ENCODE measurements at places on chromosomes 7 and 10.

- no peak for DNase-seq
Measured at GRCh38 chr7:25454562-25455041, 226.3 kb upstream of the NPVF start.

- no peak for DNase-seq
Measured at GRCh38 chr7:77202481-77202976, 2.9 kb upstream of the FGL2 start.

DNA sequence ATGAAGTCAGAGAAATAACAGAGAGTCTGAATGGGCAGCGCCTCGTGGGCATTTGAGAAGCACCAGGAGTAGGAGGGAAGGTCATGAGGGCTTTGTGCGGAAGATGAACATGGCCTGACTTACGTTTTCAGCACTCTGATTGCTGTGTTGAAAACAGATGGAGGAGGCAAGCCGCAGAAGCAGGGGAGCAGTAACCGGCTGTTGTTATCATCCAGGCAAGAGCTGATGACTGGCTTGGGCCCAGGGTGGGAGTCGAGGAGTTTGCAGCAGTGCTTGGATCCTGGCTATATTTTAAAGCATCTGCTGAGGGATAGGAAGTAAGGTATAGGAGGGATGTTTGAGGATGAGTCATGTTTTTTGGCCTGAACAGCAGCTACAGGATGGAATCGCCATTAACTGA, 12.7 kb upstream of the PDLIM1 start:
- no peak for DNase-seq

DNA sequence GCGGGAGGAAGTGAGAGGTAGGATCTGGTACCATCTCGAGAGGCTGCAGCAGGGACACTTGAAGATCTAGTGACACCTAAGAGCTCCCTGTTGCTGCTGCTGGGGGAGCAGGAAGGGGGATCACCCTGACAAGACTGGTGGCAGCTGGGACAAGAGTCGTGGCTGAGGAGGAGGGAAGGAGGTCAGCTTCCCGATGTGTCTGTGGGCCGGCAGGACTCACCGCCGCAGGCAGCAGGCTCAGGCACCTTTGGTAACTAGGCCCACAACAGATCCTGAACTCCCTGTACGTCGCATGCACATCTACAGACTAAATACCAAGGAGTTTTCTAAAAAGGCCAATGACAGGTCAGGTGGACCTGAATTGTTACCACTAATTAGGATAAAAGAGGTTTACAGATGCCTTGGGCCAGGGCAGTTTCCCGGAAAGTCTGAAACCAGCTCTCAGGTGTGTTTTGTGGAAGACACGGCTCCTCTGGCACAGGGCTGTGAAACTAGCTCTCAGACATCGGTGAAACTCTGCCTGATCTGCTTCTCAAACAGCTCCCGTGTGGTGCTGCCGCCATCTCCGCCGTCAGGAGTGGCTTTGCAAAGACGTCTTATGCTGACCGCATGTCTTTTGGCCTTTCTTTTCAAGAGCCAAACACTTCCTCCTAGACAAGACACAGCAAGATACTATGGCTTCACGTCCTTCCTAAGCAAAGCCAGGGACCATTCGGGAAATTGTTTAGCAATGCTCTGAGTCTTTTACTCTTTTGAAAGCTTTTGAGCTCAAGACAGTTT, 609.7 kb downstream of the PTPRN2 start:
- no peak for DNase-seq

DNA sequence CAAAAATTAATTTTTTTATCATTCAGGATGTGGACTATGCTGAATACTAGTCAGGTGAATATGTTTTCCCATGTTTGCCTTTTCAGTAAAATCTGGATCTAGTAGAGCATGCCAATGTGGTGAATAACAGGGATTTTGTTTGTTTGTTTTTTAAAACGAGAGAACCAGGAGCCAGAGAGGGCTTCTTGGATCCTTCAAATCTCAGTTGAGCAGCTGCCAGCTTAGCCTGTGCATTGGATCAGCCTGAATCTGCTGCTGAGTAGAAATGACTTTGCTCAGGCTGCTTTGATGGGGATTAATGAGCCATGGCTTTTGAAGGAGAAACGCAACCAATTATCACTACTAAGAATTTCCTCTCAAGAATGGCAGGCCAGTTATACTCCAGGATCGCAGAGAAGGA, 493.8 kb downstream of the ARL4A start:
- peak; percentile 70 for DNase-seq

DNA sequence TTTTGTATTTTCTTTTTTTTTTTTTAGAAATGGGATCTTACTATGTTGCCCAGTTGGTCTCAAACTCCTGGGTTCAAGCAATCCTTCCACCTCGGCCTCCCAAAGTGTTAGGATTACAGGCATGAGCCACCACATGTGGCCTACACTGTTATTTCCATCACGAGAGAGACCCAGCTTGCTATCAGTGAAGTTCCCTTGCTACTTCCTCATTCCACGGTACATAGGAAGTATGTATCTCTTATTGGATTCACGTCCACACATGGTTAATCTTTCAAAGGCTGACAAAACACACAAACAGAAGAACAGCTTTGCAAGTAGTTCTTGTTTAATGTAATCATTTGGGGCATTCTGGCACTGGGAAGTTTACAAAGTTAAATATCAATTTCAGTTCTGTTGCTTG, 50.9 kb downstream of the DCLRE1A start:
- no peak for DNase-seq

DNA sequence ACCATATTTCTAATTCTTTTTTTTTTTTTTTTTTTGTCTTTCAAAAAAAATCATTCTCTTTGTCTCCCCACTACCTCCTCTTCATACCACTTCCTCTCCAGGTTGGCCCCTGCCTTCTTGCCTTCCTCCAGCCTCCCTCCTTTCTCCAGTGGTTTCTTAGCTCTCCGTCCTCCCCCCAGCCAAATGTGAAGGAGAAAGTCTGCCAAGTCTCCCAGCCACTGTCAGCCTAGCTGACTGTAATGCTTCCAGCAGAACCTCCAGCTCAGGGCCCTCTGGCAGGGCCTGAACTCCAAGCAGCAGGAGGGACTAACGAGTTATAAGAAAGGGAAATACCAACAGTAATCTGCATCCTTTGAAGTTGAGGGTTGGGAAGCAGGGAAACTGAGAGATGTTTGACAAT, 35.5 kb upstream of the BICC1 start:
- DNase-seq, result no peak

GRCh38 chr10:28984431-28984830, 304.4 kb upstream of the LYZL1 start:
- DNase-seq, result no peak

- no peak for DNase-seq
Measured at GRCh38 chr10:103102195-103102594, 90.9 kb downstream of the NT5C2 start.

DNA sequence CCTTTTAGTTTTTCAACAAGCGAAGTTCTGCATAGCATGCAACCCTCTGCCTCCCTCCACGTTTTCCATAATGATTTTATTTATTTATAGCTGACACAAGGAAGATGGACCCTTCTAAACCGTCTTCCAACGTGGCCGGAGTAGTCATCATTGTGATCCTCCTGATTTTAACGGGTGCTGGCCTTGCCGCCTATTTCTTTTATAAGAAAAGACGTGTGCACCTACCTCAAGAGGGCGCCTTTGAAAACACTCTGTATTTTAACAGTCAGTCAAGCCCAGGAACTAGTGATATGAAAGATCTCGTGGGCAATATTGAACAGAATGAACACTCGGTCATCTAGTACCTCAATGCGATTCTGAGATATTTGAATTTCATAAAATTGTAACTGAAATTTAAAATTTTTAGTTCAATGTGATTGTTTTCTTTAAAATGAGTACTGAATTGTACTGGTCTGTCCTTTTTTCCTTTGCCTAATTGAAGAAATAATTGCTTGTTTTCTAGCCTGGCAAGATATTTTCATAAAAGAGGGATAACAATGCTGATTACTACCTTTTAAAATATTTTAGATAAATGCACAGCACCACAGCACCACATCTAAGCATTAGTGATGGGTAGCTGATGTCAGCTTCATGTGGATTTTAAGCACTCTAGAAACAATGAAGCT, 41.5 kb upstream of the SLC39A12 start:
- no peak for DNase-seq

- DNase-seq, result no peak
Measured at GRCh38 chr10:28986117-28986792, 302.6 kb upstream of the LYZL1 start.

- no peak for DNase-seq
Measured at GRCh38 chr10:103086799-103087198, 106.3 kb downstream of the NT5C2 start.

DNA sequence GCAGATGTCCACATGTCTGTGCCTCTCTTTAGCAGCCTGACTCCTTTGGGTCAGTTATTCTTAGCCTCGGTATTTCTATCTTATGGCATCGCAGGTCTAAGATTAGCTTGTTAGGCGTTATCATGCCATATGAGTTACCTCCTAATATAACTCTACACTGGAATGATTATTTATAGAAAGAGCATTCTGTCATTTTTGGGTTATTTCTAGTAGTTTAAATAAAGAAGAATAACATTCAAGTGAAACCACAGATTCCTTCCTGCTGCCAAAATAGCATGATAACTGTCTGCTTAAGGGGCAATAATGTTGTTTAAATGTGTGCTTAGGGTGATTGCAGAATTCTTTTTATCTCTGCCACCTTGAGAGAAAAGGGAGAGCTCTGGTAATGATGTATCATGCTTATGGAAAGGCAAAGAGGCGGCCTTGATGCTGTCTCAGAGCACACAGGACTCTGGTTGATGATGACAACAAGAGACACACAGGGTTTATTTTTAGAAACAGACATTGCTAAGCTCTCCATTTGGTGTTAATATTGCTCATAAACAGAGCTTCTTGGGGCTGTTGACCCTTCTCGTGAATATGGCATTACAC, 10.4 kb downstream of the HDAC9 start:
- no peak for DNase-seq

GRCh38 chr10:43963379-43963778, 314.7 kb upstream of the ZNF32 start:
- no peak for DNase-seq

GRCh38 chr7:144777005-144777839, 58.6 kb downstream of the TPK1 start:
- no peak for DNase-seq

DNA sequence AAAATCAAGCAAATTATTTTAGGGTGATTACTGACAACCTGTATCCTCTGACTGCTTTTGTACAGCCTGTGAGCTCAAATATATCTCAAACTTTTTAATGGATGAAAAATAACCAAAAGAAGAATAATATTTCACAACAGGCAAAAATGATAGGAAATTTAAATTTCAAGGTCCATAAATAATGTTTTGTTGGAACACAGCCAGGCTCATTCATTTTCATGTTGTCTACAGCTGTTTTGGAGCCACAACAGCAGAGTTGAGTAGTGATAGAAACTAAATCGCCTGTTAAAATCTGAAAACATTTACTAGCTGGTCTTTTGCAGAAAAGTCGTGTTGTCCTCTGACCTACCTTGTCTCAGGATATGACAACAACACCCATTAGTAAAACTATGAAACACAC, 75.9 kb downstream of the GLI3 start:
- DNase-seq, result no peak

DNA sequence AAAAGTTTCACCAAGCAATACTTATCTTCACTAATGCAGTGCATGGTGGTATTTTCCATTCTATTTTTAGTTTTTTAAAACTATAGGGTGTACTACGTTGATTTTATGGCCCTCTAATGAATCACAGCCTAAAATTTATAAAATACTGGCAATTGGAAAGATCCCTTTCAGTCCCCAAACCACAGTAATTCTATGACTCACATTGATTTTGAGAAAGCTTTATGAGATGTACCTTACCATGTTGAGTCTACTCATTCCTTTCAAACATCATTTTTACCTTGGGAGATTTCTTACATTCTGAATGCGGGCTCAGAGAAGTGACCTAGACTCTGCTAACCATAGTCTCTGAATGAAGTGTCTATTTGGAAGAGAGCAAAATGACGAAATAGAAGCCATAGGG, 141.6 kb downstream of the GPR85 start:
- no peak for DNase-seq

DNA sequence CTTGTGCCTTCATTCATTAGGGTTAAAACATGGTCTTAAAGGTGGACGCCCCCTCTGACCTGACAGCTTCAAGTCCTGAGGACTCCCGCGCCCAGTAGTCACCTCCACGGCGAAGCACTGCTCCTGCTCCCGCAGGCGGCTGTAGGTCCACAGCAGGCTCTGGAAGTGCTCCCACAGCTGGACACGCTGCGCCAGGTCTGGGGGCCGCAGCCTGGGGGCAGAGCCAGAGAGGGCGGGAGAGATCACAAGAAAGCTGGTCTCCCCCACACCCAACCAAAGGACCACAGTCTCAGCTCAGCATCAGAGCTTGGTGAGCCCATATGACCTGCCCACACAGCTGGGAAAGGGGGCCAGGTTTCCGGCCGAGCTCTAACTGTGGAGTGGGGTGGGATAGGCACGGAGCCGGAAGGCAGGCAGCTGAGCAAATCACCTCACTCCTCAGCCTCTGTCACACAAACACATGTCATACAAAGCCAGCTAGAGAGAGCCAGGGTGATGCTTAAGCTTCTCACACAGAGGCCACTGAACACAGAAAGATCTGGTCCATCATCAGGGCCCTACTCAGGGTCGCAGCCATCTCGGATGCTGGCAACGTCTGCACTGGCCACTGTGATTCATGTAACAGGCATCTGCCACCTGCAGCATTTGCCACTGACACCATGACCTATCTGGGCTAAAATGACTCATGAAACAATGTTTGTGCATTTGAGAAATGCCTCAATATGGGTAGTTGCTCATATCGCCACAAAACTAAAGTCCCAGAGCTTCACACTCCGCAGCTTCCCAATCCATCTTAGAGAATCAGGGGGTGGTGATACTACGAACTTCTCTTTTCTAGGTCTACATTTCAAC, 12.6 kb downstream of the HPS1 start:
- no peak for DNase-seq

- no peak for DNase-seq
Measured at GRCh38 chr10:125554016-125554703, 128.8 kb downstream of the TEX36 start.

GRCh38 chr7:27215356-27215755, 15.5 kb upstream of the HOXA13 start:
- DNase-seq, result no peak

DNA sequence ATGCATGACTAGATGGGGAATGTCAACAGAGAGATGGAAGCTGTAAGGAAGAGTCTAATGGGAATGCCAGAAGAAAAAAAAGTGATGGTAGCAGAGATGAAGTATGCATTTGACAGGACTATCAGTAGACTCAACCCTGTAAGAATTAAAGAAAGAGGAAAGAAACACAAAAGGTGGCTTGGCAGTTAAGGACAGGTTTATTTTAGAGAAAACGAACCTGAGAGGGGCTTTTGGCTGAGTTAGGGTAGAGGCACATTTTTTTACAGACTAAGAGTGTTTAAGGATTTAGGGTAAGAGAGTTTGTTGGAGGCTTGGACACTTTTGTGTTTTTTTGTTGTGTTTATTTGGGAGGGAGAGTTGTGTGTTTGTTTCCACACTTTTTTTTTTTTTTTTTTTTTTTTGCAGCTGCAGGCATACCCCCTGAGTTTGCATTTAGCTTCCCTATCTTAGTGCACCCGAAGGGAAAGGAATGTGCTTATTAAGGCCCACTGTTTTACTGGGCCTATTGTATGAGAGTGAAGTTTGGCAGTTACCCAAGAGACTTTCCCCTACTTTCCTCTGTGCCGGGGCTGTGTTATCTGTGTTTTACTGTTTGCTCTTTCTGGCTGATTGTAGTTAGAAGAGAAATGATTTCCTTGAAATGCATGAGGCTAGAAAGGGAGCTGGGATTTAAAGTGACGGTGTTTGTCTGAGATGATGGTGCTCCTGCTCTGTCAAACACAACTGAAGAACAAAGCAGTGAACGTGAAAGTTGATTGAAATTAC, 32.0 kb downstream of the NPVF start:
- DNase-seq, result no peak

- DNase-seq, result peak; percentile 13
Measured at GRCh38 chr7:42876182-42877068, 35.4 kb downstream of the C7orf25 start.

All from NCI-H1436 (cell line).